Naive thymus-derived CD8-positive, alpha-beta T cell (primary cell): ENCODE measurements at places on chromosomes 6 and 20.

- DNase-seq, result no peak
These were observed 34.9 kb downstream of the KLHL31 start for GRCh38 chr6:53630533-53631226.

DNA sequence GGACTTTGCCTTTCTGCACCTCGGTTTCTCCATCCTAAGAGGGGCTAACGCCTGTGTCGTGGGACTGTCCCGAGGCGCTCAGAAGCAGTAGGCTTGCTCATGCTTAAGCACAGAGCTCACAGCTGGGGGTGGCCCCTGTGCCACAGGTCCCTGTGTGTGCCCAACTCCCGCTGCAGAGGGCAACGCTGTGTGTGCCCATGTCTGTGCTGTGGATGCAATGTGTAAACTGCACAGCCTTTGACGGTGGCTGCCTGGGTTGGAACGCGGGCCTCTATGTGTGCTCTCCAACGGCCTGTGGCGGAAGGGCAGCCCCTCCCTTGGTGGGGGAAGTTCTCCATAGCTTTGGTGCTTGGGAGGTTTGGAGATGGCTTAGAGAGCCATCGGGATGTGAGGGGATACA lies 10.7 kb upstream of the GATA5 start:
- no peak for DNase-seq

DNA sequence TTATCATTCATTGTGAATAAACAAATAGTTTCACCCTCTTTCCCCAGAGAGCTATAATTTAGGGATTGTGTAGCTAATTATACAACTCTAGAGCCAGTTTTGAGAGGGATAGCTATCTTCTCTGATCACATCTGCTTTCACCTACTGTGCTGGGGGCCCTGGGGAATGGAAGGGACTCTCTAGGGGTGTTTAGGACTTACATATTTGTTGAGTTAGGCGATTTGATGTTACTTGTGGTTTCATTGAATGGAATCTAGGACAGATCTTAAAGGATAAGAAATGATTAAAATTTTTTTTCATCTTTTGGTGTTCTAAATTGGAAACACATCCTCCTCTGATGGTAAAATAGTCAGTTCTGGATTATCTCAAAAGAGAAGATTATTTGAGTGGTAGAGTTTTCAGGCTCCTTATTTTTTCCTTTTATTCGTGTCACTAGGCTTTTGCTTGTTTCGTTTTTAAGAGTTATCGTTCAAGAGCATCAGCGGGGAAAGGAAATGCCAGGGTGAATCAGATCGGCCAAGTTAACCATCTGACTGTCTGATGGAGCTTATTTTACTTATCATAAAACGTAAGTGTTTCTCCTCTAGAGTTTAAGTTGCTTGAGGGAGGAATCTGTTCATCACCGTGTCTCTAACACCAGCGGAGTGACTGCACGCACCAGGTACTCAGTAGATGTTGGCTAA lies 236.7 kb downstream of the FARS2 start:
- DNase-seq, result no peak

DNA sequence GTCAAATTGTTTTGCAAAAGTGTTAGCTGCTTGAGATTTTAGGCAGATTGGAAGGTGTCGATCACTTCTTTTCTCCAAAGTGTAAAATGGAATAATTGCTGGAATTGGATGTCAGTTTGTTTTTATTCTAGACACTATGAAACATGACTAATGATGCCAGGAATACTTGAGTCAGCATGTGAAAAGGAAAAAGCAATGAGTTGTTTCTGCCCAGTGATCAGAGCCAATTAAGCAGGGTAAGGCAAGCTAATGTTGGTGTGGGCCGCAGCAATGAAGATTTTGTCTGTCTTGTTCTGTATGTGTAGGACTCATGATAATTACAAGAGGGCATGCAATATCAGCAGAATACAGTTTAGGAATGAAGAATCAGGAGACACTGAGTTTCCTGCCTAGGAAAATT lies 110.3 kb downstream of the CARMIL1 start:
- DNase-seq, result no peak

- DNase-seq, result no peak
These were observed 49.5 kb downstream of the TRERF1 start for GRCh38 chr6:42402184-42402583.
